ENCODE measurements at places on chromosomes 3 and 15.

GRCh38 chr3:158420654-158421396 is 150.2 kb upstream of the MLF1 start:
- DNase-seq, result no peak

- DNase-seq, result no peak
Observed at GRCh38 chr3:171970301-171970788, 69.0 kb upstream of the FNDC3B start.

DNA sequence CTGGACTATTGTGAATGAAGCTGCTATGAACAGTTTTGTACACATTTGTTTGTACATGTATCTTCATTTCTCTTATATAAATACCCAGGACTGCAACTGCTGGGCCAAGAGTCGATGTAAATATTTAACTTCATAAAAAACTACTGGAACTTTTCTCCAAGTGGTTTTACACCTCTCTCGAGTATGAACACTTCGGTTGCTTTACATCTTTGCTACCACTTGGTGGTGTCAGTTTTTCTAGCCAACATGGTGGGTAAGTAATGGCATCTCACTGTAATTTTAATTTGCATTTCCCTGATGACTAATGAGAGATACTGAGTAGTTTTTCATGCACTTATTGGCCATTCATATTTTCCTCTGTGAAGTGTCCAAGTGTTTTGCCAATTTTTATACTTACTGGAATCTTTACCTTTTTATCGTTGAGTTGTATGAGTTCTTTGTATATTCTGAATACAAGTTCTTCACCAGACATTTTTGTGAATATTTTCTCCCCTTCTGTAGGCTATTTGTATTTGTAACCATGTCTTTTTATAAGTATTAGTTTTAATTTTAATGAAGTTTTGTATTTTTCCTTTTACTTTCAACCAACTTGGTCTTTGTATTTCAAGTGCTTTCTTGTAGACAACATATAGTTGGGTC is 44.4 kb downstream of the PCOLCE2 start:
- no peak for DNase-seq

- no peak for DNase-seq
Observed at GRCh38 chr3:126737527-126737926, 33.5 kb downstream of the CHCHD6 start.

GRCh38 chr3:191280111-191280510 is 49.1 kb upstream of the CCDC50 start:
- no peak for DNase-seq

GRCh38 chr15:44147636-44148035 is 47.4 kb downstream of the FRMD5 start:
- no peak for DNase-seq

DNA sequence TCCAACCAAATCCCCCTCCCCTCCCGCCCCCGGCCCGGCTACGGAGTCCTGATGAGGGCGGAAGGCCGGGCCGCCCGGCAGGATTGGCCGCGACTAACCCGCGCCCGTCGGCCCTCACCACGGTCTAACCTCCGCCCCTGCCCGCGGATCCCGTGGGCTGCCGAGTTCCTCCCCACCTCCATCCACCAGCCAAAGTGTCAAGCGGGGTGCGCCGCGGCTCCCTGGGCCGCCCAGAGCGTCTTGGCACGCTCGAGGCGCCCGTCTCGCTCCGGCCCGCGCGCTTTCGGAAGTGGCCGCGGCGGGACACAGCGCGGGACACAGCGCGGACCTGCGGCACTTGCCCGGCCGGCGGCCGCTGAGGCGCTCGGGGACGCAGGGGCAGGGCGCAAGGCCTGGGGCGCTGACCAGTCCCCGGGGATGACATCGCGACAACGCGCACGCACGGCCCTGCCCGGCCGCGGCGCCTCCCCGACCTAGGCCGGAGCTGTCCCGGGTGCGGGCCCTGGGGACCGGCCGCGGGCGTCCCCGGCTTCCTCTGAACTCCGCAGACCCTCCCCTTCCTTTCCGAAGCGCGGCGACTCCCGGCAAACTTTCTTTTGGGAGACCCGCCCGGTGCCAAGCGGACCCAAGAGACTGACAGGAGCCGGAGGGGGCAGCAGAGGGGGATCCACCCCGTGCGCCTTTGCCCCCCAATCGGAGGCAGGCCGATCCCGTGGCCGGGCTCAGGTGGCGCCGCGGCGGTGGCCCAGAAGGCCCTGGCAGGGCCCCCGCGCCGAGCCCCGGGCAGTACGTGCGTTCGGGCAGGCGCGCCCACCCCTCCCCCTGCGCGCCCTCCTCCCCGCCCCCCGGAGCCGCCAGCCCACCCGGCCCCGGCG is 112.8 kb upstream of the ICE2 start:
- DNase-seq, result no peak

GRCh38 chr3:20837676-20838302 is 651.8 kb upstream of the SGO1 start:
- peak; percentile 70 for DNase-seq

- DNase-seq, result no peak
Observed at GRCh38 chr15:69098771-69099170, 61.7 kb upstream of the GLCE start.

Data from NCI-H2081 treated with DMSO at 0.1 percent for 48 hours (cell line).